NCI-H2171 treated with DMSO at 0.1 percent for 48 hours (cell line): ENCODE measurements at places on chromosomes 6 and 20.

DNA sequence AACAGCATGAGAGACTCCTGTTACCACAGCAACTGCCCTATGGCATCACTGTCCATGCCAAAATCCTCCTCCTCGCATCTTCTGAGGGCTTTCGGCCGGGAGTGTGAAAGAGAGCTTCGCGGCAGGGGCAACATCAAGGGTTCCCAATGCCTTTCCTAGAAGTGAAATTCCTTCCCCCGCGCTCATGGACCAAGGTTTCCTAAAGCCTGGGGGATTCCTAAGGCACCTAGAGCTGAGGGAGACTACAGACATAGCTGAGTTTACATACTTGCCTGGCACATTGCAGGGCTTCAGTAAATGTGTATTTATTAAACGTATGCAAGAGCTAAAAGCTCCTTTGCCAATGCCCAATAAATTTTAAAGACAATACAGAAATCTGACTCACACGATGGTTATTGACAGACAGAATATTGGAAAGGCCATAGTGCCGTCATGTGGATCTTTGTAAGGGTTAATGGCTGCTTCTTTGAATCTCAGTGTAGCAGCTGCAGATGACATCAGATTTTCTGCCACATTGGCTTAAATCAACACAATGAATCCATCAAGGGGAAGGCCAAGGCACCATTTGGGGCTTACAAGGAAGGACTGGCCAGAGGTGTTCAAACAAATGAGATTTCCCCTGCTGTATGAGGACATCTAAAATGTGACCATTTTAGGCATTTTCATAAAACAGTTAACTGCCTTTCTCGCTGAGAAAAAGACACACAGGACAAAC, 281.2 kb upstream of the JARID2 start:
- DNase-seq, result peak; percentile 75

DNA sequence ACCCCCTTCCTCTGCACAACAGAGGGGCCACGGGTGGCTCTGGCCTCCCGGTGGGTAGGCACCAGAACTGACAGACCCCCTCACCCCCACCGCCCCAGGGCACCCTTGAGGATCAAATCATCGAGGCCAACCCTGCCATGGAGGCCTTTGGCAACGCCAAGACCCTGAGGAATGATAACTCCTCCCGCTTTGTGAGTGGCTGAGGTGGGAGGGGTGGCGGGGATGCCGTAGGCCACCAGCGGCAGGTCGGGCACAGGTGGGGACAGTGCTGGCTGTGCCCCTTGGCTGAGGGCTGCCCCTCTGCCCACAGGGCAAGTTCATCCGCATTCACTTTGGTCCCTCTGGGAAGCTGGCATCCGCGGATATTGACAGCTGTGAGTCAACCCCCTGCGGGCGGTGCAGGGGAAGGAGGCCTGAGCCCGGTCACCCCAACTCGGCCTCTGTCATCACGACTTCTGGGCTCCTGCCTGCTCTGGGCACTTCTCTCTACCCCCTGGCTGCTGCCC, 29.1 kb downstream of the MYH7B start:
- DNase-seq, result no peak

- no peak for DNase-seq
These were observed 215.8 kb upstream of the RREB1 start for GRCh38 chr6:6891949-6892461.

DNA sequence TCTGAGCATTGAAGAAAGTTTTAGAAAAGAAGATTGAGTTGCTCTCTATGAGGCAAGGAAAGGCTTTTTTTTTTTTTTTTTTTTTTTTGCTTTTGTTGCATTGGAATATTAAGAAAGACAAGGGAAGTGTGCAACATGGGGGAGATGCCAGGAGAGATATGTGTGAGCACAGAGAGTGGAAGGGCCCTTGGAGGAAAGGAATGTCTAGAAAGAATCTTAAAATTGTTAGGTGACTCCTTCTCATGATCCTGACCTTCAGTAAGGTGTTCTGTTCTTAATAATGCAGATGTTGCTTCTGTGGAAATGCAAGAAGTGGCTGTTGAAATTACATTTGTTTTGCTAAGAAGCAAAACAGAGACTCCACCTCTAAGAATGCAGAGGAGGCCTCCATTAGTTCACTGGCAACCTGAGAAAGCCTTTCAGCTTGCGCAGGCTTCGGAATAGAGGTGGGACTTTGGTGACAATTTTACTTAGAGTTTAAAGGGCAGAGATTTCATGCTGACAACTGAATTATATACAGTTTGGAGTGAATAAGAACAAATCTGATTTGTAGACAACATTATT, 118.0 kb upstream of the ASCC3 start:
- no peak for DNase-seq

GRCh38 chr6:151536188-151536479, 42.3 kb downstream of the CCDC170 start:
- no peak for DNase-seq

DNA sequence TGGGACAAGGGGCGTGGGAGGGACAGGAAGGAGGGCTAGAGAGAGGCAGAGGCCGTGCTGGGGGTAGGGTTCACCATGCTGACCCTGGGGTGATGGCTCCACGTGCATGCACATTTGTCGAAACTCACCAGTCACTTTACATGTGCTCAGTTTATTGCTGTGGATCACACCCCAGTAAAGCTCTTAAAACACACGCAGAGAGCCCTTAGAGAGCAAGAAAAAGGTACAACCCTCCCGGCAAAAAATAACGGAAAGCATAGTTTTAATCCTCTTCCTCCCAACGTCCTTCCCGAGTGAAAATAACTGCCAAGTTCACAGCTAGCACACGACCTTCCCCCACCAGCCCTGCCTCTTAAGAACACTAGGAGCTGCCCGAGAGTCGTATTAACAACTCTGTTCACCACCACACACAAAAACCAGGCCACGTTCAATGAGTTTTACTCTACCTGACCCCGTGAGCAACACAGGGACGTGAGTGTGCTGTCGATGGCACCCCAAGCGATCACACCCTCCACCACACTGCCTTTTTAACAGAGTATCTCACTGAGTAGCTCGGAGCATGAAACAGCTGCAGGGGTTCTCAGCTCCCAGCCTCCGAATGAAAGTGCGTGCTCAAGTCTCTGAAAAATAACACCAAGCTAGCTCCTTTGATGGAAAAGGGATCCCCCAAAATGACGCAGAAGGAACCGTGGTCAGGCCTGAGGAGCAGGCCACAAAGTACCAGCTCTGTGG, 39.7 kb downstream of the TAF4 start:
- no peak for DNase-seq

GRCh38 chr6:168247443-168248147, 72.0 kb downstream of the DACT2 start:
- peak; percentile 1 for DNase-seq

- peak; percentile 17 for DNase-seq
These were observed 19.8 kb downstream of the HLA-E start for GRCh38 chr6:30508890-30509736.

DNA sequence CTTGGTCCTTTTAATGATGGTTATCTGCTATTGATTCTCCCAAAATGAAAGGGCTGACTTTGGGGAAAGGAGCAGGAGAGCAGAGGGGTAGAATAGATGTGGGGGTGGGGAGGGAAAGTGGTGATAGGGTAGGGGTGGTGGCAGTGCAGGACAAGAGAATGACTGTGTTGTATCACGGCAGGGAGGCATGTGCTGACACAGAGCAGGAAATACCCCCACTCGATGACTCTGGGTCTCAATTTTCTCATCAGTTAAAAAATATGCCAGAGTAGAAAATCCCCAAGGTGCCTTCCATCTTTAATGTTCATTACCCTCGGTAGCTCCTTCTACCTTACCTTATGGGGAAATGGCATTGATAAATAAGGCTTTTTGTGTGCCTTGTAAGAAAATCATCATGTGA, 79.0 kb upstream of the ATXN1 start:
- DNase-seq, result no peak

DNA sequence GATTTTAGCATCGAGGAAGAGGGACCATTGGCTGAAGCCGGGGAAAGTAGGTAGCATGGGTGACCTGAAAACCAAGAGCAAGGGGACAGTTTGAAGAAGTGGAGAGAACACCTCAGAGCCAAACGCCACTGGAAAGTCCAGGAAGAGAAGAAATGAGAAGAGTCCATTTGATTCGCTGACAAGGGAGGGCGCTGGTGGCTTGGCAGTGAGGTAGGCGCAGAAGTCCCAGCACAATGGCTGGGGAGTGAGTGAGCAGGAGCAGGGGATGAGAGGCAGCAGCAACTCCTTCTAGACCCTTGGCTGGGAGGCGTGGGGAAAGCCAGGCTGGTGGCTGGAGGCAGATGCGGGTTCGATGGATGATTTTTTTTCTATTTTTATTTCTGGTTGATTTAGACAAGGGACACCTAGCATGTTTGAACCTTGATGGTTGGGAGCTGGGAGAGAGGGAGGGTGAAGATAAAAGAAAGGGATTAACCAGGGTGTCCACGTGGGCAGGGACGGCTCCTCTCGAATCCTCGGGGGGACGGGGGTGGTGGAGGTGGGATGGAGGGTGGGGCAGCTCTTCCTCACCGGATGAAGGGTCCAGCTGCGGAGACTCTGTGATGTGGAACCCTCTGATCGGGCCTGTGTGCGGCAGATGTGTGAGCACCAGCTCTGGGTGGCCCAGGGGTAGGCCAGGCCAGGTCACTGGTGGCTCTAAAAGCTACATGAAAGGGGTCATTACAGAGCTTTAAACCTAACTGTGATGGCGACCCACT, 164.2 kb downstream of the NFATC2 start:
- no peak for DNase-seq

DNA sequence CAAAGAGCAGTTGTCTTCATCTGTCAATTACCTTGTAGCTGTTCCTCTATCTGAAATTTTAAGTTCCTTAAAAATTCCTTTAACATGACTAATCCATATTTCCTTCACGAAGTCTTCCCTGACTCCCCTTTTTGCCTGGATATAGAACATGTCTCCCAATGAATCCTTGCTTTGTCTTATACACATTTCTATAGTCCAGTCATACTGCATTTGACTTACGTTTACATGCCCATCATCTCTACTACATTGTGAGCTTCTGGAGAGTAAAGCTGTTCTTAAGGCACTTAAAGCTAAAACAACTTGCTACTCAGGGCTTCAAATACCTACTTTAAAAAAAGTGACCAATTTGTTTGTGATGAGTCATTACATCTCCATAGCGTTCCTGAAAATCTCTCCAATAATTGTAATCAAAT, 4.9 kb downstream of the REV3L start:
- DNase-seq, result no peak

GRCh38 chr6:45483021-45483420, 105.3 kb upstream of the SUPT3H start:
- no peak for DNase-seq

GRCh38 chr6:140011537-140011936, 637.1 kb upstream of the CITED2 start:
- DNase-seq, result no peak

DNA sequence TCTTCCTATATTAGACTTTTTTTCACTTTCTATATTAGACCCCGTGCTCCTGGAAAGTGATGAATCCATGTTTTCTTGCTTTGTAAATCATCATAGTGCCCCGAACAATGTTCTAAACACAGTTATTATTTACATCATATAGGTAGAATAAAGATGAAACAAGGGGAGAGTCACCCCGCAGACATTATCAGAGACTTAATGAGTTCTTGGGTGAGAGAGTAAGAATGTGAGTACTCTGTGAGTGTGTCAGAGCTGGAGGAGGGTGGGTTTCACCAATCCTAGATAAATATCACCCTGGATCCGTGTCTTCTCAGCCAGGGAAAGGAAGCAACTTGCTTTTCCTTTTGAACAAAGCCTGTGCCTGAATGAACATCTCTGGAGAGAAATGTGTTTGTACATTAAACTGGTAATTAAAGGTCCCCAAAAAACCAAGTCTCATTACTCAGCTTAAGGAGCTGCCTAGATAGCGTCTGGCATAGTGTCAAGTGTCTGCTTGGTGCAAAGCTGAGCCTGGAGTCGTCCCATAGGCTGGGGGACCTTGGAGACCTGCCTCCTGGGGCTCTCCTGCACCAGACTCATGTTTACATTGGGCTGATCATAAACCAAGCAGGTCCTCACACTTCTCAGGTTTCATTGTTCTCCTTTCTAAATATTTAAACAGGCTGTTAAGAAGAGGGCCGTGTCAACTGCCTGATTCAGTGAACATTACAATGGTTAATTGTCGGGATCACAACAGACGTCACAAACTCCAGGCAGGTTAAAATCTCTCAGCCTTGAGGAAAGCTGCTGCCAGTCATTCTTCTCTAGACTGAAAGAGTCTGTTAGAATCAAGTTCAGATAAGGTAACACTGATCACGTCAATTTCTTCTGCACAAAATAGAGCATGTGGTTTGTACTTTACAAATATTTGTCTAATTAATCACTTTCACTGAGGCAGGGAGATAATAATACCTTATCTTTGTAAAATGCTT, 179.7 kb upstream of the MYLIP start:
- peak; percentile 99 for DNase-seq

GRCh38 chr6:15132854-15133670, 112.8 kb upstream of the JARID2 start:
- peak; percentile 53 for DNase-seq

DNA sequence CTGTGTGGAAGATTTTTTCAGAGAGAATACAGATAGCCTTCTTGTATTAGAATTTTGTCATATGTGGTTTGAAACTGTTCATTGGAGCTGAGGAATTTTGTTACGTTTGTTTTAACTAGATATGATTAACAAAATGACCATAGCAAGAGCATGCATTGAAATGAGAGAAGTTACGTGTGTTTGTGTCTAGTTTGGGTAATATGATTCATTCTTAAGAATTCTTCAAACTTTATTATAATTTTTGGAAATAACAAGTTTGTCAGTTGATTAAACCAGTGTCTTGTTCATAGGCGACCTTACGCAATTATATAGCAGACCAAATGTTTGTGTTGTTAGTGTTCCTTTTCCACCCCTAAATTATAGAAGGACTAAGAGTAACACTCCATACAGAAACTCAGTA, 5.5 kb downstream of the GMNN start:
- DNase-seq, result no peak

GRCh38 chr20:12984069-12984765, 24.6 kb upstream of the SPTLC3 start:
- DNase-seq, result no peak

- no peak for DNase-seq
These were observed 99.8 kb downstream of the DACT2 start for GRCh38 chr6:168219804-168220203.

DNA sequence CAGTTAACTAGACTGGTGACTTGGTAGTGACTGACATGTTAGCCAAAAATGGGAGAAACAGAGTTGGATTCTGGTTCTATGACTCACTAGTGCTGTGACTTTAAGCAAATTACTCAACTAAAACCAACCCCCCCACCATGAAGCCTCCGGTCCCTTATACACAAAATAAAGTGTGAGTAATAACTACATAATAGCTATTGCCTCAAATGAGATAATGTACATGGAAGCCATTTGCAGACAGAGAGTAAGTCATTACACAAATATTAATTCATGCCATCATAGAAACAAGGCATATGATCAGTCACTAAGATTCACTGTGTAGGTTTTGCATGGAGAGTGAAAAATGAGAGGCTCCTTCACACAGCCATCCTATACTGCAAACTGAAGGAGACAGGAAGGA, 111.9 kb downstream of the HIVEP2 start:
- DNase-seq, result no peak

- DNase-seq, result no peak
These were observed 5.3 kb downstream of the SCAF8 start for GRCh38 chr6:154738551-154738961.
